ENCODE measurements at places on chromosomes 5 and 9.

DNA sequence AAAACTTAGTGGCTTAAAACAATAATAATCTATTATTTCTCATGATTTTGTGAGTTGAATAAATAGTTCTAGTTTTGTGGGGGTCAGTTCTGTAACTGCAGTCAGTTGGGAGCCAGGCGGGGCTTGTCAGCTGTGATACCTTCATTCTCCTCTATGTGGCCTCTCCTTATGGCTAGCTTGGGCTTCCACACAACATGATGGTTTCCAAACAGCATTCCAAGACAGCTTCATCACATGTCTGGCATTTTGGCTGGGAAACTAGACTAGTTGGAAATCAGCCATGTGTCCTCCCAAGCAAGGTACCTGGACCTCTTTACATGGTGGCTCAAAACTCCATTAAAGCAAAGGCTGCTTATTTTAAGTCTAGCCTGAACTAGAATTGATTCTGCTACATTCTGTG lies 61.4 kb upstream of the RANBP3L start:
- no peak for DNase-seq

GRCh38 chr9:4967523-4967922 lies 17.5 kb upstream of the JAK2 start:
- DNase-seq, result no peak

DNA sequence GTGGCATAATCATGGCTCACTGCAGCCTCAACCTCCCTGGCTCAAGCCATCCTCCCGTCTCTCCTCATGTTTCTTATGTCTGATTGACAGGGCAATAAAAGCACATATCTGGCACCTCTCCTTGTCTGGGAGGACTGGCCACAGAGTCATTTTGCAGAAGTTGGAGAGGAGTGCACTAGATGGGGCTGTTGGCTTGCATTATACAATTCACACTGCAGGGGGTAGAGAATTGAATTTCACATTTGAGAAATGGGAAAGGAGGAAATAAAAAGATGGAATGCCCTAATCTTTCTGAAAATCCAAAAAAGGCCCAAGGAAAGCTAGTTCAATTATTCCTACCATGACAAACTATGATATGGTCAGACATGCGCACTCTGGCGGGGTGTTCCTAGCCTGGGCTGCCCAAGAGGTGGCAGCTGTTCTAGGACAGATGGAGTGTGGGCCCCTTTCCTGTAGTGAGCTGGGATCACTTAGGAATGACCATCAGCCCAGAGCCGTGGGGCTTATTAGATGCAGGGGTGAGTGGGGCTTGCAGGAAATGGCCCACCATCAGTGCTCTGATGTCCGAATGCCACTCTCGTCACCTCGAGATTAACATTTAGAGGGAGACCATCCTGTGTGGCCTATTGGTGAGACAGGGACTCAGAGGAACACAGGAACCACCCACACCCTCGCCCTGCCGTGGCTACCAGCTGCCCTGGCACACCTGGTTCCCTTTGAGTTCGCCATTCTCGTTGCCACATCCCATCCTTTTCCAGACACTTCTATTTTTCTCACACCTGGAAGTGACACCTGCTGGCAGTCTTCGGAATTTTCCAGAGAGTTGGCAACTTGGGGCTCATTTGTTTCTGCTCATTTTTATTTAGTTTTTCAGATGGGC lies 21.8 kb upstream of the ANKRD18A start:
- DNase-seq, result peak; percentile 58

DNA sequence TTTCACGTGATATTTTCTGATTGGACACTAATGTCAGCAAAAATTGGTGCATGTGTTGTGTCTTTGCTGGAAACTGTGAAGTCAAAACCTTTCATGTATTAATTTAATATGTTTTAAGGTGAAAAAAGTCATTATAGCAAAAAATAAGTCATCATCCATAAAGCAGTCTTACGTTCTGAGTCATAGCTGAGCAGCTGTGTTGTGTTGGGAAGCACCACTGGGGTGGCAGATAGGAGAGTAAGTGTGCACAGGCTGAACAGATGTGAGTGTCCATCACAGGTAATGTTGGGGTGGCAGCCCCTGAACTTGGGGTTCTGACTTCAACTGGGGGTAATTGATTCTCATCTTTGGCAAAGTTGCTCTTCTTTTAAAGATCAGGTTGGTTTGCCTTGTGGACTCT lies 156.8 kb downstream of the NXNL2 start:
- peak; percentile 7 for DNase-seq

GRCh38 chr9:34341659-34342295 lies 12.4 kb downstream of the NUDT2 start:
- DNase-seq, result no peak

All from GM12865 (cell line).